NCI-H1105 (cell line): ENCODE measurements at places on chromosomes 4 and X.

DNA sequence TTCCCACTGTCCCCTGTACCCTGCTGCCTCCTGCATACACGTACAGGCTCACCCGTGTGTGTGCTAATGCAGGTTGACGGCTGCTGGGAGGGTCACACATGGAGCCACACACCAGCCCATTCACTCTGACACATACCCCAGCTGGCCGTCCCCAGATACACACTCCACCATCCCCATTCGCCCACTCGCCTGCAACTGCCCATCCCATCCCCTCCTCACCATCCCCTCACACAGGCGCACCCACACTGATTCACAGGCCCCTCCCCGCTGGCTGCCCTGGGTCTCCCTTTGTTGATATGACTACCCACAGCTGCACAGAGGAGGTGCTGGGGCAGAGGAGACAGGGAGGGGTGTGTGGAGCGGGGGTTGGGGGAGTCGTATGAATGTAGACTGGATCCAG, 25.7 kb downstream of the PJA1 start:
- DNase-seq, result no peak

GRCh38 chr4:160212078-160212477, 1109.2 kb downstream of the RAPGEF2 start:
- no peak for DNase-seq

GRCh38 chr4:118842055-118842454, 6.1 kb upstream of the SEC24D start:
- no peak for DNase-seq

DNA sequence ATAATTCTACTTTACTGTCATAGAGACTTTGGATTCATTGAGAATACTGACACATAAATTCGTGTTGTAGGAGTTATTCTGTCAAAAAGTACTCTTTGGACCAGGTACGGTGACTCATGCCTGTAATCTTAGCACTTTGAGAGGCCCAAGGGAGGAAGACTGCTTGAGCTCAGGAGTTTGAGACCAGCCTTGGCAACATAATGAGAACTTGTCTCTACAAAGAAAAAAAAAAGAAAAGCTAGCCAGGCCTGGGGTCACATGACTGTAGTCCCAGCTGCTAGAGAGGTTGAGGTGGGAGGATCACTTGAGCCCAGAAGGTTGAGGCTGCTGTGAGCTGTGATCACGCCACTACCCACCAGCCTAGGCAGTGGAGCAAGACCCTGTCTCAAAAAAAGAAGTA, 54.9 kb downstream of the WDR19 start:
- no peak for DNase-seq

DNA sequence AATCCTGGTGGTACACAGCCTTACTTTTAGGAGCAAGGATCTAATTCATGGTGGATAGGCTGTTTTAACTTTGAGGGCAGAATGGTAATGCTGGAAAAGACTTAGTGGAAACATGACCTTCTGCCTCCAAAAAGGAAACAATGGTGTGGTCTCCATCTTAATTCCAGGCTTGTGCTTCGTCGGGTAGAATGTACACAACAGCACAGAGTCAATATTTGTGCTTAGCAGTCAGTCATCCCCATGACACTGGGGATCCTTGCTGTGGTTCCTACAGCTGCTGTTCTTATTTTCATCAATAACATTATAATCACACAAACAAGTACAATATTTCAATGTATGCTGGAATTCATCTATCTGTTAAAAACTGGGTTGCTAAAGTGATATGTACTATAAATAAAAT, 104.4 kb downstream of the HHIP start:
- no peak for DNase-seq

DNA sequence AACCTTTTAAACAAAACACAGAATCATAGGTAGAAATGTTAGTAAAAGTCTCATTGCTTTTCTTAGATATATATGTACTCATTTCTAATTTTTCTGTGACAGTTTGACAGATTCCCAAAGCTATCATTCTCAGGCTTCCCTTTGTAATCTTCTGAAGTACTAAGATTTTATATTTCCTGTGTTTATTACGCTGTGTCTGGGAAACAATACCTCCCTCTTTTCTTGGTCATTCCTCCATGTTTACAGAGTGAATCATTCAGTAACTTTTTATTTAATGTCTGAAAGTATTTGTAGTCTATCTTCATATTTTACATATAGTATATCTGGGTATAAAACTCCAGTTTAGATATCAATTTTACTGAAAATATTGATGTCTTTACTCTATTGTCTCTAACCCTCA, 1826.3 kb upstream of the IGFBP7 start:
- no peak for DNase-seq

GRCh38 chr4:26824667-26825066, 36.0 kb upstream of the STIM2 start:
- DNase-seq, result no peak

- no peak for DNase-seq
These were observed 26.6 kb downstream of the SNX25 start for GRCh38 chr4:185235843-185236503.

- DNase-seq, result no peak
These were observed 490.3 kb upstream of the TECRL start for GRCh38 chr4:64899563-64899962.

GRCh38 chrX:139825618-139826017, 107.2 kb downstream of the ATP11C start:
- no peak for DNase-seq

DNA sequence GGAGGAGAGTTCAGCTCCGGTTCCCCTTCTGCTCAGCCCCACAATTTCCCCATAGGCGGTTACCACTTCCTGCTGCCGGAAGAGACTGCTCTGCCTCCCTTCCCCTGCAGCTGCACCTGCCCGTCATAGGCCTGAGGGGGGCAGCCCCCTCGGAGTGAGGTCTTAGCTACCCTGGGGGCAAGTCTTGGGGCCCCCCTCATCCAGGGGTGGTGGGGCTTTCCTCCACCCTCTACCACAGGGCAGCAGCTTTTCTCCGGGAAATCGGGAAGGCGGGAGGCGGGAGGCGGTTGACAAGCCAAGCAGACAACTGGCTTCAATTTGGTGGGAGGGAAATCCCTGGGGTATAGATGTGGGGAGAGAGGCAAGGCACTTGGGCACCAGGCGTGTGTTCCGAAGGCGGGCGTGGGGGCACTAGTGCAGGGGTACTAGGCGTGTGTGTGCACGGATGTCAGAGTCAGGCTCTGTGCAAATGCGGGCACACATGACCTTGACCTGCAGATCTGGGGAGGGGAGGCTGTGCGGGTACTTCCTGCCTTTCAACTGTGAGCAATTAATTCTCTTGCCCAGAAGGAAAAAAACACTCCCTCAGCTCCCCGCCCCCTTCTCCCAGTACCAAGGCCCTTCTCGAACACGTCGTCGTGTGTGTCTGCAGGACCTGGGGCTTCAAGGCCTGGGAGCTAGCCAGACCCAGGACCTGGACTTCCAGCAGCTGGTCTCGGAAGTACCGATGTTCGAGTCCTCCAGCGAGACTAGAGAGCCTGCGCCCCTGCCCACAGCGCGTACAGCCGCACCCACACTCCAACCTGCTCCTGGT, 1.0 kb upstream of the ARHGAP4 start:
- DNase-seq, result peak; percentile 76

DNA sequence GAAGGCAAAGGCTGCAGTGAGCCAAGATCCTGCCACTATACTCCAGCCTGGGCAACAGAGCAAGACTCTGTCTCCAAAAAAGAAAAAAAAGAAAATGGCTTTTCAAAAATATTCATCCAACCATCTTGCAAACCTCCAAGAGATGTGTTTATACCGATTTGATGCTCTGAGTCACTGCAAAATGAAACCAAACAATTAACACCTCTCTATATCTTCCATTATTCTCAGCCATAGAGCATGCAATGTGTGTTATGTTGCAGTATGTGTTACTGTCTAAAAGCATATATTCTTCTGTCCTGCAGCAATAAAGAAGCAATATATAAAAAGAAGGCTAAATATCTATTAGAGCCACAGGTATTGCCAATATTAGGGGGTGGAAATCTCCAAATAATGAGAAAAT, 51.4 kb downstream of the ARAP2 start:
- no peak for DNase-seq

GRCh38 chr4:80192937-80193336, 4.4 kb upstream of the PRDM8 start:
- DNase-seq, result no peak

GRCh38 chr4:24794916-24795665, at the start of gene SOD3:
TSS of gene SOD3 (plus strand) at chr4:24795573. CDS start at chr4:24799522, 3,949 bp downstream.
- no peak for DNase-seq

DNA sequence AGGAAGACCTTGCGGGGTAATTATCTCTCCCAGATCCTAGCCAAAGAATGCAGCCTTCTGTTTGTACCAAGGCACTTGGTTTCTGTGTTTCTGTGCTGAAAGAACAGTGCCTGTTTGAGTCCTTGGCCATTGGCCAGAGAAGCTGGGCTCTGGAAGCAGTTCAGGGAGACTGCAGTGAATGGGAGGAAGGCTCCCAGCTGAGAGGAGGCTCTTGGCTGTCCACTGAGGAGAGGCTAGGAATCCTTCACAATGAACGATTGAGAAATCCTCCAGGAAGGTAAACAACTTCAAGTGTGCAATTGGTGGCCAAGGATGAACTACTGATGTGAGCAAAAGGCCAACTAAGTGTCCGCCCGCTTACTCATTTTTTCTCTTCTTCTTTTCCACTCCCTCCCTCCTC, 61.3 kb downstream of the HS3ST1 start:
- peak; percentile 17 for DNase-seq

- DNase-seq, result no peak
These were observed 32.1 kb downstream of the ZBTB49 start for GRCh38 chr4:4321951-4322688.

GRCh38 chr4:176534566-176534965, 214.8 kb downstream of the SPCS3 start:
- DNase-seq, result no peak

GRCh38 chrX:151801980-151802379, 67.4 kb downstream of the CNGA2 start:
- DNase-seq, result no peak

- DNase-seq, result no peak
These were observed 2311.2 kb downstream of the PCDH7 start for GRCh38 chr4:33031328-33031727.
